ENCODE measurements at places on chromosomes 4 and X.

- no peak for DNase-seq
Measured at GRCh38 chr4:77443941-77444340, 161.7 kb upstream of the CXCL13 start.

DNA sequence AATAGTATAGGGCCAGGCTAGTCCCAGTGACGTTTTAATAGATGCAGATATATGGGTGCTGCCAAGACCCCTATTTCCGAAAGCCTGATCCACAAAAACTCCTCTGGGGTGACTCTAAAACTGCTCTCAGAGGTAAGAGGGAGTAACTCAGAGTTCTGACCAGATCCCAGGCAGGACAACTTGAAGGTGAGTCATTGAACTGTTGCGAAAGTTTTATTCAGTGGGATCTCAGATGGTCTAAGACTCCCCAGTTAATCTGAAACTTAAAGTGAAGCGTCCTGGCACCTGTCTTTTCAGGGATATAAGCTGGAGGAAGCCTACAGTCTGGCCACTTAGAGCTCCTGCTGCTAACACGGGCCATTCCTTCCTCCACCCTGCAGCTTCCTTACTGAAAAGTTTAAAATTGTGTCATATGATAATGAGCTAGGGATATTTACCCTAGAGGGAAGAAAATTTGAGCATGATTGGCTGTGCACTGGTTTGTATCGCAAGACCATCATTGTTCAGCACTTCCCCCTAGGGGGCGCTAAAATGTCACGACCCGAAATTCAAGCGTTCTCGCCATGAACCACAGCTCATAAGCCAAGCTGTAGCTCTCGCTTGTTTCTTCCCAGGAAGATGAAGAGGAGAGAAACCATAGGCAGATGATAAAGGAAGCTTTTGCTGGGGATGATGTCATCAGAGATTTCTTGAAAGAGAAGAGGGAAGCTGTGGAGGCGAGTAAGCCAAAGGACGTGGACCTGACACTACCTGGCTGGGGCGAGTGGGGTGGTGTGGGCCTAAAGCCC lies 19.5 kb downstream of the UTP14A start:
- peak; percentile 58 for DNase-seq

DNA sequence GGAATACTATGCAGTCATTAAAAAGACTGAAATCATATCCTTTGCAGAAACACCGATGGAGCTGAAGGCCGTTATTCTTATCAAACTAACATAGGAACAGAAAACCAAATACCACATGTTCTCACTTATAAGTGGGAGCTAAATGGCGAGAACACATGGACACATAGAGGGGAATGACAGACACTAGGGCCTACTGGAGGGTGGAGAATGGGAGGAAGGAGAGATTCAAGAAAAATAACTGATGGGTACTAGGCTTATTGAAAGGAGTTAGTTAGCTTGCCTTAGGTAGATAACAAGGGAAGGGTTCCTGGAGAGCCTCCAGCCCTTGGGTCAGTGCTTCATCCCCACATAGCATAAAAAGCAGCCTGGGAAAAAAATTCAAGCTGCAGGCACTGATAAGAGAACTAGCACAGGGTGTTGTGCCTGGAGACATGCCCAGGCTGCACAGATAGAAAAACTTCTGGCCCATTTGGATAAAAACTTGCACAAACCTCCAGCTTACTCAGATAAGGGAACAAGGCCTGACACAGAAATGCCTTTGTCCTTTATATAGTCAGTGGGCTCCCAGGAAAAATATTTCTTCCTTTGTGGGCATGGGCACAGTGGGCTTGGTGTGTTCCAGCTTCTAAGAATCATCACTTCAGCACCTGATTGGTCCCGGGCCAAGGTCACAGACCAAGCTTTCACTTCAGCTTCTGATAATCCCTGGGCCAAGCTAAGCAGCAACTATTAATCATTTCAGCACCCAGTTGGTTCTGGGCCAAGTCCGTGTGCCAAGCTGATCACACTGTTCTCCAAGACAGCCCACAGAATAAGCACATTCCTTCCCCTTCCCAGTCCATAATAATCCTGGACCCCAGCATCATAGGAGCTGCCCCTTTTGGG lies 23.1 kb upstream of the PWWP3B start:
- DNase-seq: no peak

GRCh38 chr4:79872738-79873137 lies 200.3 kb downstream of the ANTXR2 start:
- DNase-seq: no peak

GRCh38 chrX:110391086-110391485 lies 32.4 kb downstream of the RTL9 start:
- no peak for DNase-seq

GRCh38 chr4:107733431-107733925 lies 13.4 kb upstream of the PAPSS1 start:
- DNase-seq: no peak

DNA sequence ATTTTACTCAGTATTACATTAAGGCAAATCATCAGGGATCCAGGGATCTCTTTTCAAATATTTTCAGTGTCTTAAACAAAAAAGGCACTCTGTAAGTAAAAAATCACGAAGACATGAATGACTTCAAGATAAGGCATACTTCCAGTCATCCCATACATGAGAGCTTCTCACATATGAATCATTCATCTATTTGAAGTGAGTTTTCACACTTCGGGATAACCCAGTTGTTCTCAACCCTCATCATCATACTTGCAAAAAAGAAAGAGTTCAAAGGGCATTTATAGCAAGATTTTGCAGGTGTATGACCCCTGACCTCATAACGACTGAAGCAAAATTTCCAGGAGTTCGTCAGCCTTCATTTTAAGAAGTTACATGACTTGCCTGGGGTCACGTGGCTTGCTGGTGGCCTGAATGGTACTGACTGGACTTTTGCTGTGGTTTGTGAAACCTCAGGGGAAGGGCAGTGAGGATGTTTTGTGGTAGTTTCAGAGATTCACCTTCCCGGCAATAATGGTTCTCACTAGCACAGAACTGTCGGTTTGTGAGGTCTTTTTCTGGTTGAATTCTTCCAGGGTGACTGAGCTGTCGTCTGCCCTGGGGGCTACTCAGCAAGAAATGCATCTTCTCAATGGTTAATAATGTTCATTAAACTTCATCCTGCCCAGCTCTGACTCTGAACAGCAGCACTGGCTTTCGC lies 115.8 kb upstream of the SHISA3 start:
- peak; percentile 41 for DNase-seq

GRCh38 chrX:22360129-22360528 lies 87.4 kb downstream of the CBLL2 start:
- no peak for DNase-seq

DNA sequence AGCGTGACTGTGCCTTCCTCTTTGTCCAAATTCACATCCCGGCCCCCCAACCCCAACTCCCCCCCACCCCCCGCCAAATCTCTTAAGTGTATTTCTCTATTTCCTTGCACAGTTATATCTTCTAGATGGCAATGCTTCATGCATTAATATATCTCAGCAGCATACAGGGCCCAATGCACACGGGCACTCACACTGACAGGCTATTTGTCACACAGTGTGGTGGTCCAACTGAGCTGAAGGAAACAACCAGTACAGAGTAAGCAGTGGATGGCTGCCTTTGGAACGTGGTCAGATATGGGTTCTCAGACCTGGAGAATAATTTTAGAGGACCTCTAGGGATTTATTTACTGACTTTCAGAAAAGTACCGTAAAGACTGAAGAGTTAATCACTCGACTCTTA lies 681 bp downstream of the EXOC1 start:
- DNase-seq: no peak

DNA sequence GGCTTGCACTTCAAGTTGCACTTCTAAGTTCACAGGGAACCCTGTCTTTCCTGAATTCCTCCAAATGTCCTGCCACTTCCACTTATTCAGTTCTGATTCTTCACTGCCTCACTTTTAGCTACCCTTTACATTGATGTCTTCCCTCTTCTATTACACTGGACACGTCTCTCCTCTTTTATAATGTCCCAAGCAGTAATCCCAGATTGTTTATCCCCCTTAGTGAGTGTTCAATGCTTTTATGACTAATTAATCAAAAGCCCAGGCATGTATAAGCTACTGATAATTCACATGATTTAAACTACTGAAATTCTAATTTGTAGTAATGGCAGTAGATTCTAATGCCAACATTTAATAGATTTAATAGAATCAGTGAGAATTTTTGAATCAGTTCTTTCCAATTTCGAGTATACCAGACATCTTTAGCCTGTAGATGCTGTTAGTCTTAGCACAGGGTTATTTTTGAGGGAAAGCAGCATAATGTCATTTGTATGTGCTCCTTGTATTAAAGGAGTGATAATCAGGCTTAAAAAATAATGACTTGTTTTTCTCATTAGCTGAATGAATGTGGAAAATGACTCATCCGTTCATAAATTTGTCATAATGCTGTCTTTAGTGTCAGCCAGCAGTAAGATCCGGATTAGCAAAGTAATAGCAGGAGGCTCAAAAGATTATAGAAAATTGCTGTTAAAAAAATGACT lies 703.1 kb downstream of the CENPC start:
- no peak for DNase-seq

DNA sequence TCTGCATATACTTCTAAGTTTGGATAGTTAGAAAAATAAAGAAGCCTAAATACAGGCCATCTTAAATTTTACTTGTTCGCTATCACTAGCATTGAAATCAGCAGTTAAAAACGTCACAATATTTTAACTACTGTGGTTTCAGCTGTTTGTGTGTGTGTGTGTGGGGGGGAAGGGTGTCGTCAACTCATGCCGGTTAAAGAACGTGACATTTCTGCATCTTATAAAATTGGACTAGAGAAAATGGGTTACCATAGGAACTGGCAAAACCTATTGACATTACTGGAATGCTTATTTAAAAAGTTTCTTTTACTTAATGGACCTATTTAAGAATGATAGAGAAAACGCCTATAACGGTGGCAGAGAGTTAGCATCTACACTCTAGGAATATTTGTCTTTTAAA lies 1.2 kb upstream of the CNKSR2 start:
- DNase-seq: no peak

All from GM13977 (cell line).